Naive thymus-derived CD4-positive, alpha-beta T cell (primary cell): ENCODE measurements at places on chromosomes 7 and 10.

DNA sequence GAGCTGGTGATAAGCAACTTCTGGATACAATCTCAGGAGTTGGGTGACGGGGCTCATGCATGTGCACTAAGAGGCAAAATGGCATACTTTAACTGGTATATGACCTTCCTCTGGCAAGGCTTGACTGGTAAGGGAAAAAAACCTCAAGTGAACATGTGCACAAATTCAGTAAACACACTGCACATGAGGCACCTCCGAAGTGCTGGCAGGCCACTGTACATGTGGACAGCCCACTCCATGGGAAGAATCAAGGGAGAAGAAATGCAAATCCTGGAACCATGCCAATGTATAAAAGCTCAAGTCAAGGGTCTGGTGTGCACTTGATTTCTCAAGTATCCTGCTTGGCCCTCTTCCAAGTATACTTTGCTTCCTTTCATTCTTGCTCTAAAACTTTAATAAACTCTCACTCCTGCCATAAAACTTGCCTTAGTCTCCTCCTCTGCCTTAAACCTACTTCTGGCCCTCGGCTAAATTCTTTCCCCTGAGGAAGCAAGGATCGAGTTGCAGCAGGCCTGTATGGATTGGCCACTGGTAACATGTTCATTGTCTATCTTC is 167.2 kb downstream of the RAMP3 start:
- DNase-seq = no peak

- no peak for DNase-seq
These were observed 37.8 kb downstream of the STEAP4 start for GRCh38 chr7:88268858-88269257.

GRCh38 chr7:134804854-134805253 is 25.4 kb downstream of the CALD1 start:
- no peak for DNase-seq

GRCh38 chr10:44685220-44685619 is 225.9 kb upstream of the TMEM72 start:
- DNase-seq = no peak

DNA sequence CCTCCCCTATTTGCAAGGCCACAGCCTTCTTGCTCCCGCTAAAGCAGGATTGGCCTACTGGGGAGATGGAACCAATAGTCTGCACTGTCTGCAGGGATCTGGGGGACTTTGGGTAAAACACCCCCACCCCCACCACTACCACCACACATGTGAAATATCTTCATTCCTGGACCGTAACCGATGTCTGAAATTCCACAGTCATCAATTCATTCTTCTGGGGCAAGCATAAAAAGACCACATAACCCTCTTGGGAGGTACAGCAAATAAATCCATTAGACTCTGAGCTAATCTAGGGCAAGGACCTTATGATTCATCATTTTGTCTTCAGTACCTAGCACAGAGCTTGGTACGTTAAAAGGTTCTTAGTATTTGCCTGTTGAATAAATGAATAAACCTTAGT is 307.8 kb downstream of the GPAM start:
- no peak for DNase-seq
